A549 treated with dexamethasone at 1 μM for 4 hours (cell line): ENCODE measurements at places on chromosomes 3 and 15. TPM values are rescaled to one million over a fixed set of nuclear protein-coding genes. Genes with fewer than 3 reads are reported as not detected.

Gene POMGNT2
- 6.0 to 8.8 TPM (median 7.3 TPM) in 5 replicates for total RNA-seq

Gene MOBP
- total RNA-seq: 0.03 to 0.15 TPM (median 0.08 TPM) in 5 replicates

Gene P2RY12
- total RNA-seq: not detected in 5 replicates

Gene ARMC8
- 37.0 to 48.3 TPM (median 42.2 TPM) in 5 replicates for total RNA-seq

Gene DLL4
- 1.8 to 2.8 TPM (median 2.8 TPM) in 5 replicates for total RNA-seq

Gene UBE2Q2
- total RNA-seq: 37.3 to 44.9 TPM (median 42.6 TPM) in 5 replicates

Gene C3orf85
- total RNA-seq: not detected in 5 replicates

Gene TF
- total RNA-seq: 0.50 to 2.0 TPM (median 1.2 TPM) in 5 replicates

Gene VGLL3
- 6.3 to 18.2 TPM (median 13.5 TPM) in 5 replicates for total RNA-seq
